Activated CD8-positive, alpha-beta memory T cell treated with anti-CD3 and anti-CD28 coated beads, Interleukin-2, amount 10 ng/mL, durations not matched to agents 7 days and 5 days (primary cell): ENCODE measurements at places on chromosomes 2 and 18. TPM values are rescaled to one million over a fixed set of nuclear protein-coding genes. Genes with fewer than 3 reads are reported as not detected.

Gene IL1F10
- not detected for total RNA-seq

Gene INPP4A
- 144 TPM for total RNA-seq

Gene CYTIP
- total RNA-seq: 343 TPM

Gene LCT
- total RNA-seq: 0.41 TPM

Gene CFAP53
- total RNA-seq: 0.16 TPM

GRCh38 chr2:48471048-48471474, 58.9 kb upstream of the STON1 start:
- H3K4me1 ChIP-seq: no peaks in the 10 kb centered on the region
- no peaks in the 10 kb centered on the region for H3K27me3 ChIP-seq
- peaks cover 51% of the 10 kb centered on the region for H3K36me3 ChIP-seq
- H3K27ac ChIP-seq: no peak overlapping the region
- no peak overlapping the region for H3K4me3 ChIP-seq

DNA sequence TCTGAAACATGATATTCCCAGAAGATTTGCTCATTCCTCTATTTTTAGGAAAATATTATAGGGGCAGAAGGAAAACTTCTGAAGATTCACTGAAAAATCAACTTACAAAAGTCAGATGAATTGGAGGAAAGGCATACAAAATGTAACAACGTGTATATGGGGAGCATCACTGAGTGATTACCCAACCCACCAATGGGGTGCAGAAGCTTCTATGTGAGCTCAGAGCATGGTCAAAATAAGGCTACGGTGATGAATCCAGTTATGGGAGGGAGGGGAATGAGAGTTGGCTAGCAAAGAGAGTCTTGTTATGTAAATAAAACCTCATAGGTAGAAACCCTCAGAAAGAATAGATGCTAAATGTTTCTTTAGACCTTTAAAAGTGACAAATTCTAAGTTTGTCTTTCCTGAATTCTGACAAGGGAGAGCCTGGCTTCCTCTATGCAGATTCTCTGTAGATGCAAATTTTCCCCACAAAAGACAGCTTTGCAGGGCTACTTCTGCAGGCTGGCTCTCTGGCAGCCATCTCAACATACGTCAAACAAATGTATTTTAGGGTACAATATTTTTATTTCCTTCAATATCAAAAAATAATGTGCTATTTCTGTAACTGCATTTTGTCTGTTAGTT, 171.4 kb upstream of the NDUFV2 start:
- no peak overlapping the region for H3K4me3 ChIP-seq
- H3K27me3 ChIP-seq: no peaks in the 10 kb centered on the region
- no peaks in the 10 kb centered on the region for H3K36me3 ChIP-seq
- DNase-seq: no peak

GRCh38 chr2:15989559-15989958, 49.2 kb downstream of the MYCN start:
- H3K27ac ChIP-seq: no peak overlapping the region
- no peak for DNase-seq
- no peak overlapping the region for H3K4me3 ChIP-seq
- no peaks in the 10 kb centered on the region for H3K4me1 ChIP-seq
- no peaks in the 10 kb centered on the region for H3K36me3 ChIP-seq

- no peak overlapping the region for H3K27ac ChIP-seq
- DNase-seq: no peak
- peaks cover 21% of the 10 kb centered on the region for H3K27me3 ChIP-seq
These were observed 44.5 kb upstream of the MAP4K3 start for GRCh38 chr2:39481611-39482010.
